ENCODE measurements at places on chromosomes 16 and 17.

- no peak for DNase-seq
Observed at GRCh38 chr17:21140911-21141310, 14.1 kb downstream of the DHRS7B start.

DNA sequence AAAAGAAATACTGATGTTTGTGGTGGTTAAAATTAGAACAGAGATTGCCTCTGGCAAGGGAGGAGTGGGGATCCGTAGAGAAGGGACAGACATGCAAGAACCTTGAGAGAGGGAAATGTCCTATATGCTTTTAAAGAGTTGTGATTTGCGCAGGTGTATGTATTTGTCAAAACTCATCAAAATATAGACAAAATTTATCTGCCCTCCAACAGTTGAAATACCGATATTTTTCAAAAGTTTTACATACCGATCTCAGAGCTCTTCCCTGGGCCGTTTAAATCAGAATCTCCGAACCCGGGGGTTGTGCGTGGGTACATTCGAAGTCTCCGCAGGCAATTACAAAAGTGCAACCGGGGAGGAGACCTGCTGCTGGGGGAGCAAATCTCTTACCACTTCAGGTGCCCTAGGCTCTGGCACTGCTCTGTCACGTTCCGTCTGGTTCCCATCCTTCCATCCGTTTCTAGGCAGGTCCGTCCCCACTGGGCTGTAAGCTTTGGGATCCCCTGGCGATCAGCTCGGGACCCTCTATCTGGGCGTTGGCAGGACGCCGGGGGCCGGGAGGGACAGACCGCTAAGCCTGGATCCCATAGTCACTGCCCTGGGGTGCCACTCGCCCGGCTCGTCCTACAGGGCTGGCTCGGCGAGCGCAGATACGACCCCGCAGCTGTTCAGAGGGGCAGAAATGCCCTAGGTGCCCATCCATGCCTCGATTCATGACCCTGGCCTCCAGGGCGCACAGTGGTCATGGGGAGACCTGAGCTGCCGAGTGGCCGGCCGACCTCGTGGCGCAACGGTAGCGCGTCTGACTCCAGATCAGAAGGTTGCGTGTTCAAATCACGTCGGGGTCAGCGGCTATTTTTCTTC is 4.2 kb downstream of the BORCS6 start:
- DNase-seq: peak; percentile 88

GRCh38 chr17:15456972-15457722 is 10.3 kb downstream of the CDRT4 start:
- no peak for DNase-seq

DNA sequence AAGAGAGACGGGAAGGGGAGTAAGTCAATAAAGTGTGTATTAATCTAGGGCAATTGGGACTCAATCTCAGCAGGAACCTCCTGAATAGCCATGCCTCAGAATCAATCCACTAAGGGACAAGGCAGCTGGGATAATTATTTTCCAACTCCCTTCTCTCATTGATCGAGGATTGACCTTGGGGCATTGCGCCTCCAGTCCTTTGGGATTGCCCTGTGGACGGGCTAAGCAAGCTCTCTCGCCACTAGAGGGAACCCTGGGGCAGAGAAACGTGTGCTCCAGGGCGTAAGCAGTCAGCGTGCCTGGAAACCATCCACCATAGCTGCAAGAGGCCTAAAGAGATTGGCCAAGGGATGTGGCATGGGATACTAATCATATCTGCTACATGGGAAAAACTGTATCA is 53.9 kb upstream of the ERCC4 start:
- DNase-seq: peak; percentile 26

DNA sequence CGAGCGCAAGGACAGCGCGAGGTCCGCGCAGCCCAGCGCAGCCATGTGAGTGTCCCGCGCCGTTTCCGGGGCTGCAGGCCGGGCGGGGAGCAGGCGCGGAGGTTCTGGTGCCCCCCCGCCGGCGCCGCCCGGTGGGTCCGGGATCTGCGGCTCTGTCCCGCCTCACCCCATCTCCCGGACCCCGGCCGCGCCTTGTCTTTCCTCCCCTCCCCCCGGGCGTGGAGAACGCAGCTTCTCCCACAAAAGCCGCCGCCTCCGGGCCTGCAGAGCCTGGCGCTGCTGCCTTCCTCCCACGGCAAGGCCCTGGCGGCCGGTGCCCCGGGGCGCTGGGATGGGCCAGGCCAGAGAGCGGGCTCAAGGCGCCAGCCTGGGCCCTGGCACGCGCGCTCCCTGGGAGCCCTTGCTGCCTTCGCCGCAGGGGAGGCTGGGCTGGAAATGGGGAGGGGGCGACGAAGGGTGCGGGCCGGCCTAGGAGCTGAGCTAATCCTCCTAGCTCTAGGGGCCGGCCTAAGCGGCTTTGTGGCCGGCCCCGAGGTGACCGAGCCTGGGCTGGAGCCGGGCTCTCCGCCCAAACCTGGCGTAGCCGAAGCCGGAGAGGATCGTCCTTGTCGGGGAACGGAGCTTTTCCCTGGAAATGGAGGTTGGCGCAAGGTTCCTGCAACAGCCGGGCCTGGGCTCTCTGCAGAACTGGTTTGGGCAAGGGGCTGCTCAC is 397 bp downstream of the RIPOR1 start:
- DNase-seq: peak; percentile 80

DNA sequence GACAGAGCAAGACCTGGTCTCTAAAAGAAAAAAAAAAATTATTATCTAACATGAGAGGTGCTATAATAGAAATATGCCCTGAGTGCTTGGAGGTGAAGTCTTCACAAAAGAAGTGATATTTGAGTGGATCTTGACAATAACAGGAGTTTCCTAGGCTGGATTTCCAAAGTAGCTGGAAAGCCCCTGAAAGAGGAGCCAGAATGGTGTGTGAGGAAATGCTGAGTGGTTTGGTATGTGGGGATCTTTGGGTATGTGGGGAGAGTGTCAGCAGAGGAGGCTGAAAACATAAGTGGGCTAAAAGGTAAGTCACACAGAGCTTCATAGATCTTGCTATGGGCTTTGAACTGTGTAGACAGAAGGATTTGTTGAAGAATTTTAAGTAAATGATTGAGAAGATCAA is 100.1 kb downstream of the YPEL2 start:
- DNase-seq: no peak

DNA sequence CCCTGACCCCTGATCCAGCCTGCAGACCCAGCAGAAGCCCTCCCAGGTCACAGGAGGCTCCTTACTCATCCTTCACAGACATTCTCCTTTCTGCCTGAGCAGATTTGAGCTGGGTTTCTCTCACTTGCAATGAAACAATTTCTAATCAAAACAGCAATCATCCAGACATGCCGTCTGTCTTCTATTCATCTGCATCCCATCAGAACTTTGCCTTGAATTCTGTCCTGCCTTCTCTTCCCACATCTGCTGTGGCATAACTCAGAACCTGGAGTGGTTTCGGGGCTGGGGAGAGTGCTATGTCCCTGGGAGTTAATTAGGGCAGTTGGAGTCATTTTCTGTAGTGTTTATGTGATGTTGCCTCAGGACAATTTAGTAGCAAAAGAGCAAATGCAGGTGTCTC is 278.6 kb downstream of the CBLN1 start:
- no peak for DNase-seq

GRCh38 chr17:50517011-50517410 is 8.8 kb downstream of the MYCBPAP start:
- no peak for DNase-seq

- DNase-seq: peak; percentile 79
Observed at GRCh38 chr17:38444151-38444550, 15.9 kb downstream of the ARHGAP23 start.

DNA sequence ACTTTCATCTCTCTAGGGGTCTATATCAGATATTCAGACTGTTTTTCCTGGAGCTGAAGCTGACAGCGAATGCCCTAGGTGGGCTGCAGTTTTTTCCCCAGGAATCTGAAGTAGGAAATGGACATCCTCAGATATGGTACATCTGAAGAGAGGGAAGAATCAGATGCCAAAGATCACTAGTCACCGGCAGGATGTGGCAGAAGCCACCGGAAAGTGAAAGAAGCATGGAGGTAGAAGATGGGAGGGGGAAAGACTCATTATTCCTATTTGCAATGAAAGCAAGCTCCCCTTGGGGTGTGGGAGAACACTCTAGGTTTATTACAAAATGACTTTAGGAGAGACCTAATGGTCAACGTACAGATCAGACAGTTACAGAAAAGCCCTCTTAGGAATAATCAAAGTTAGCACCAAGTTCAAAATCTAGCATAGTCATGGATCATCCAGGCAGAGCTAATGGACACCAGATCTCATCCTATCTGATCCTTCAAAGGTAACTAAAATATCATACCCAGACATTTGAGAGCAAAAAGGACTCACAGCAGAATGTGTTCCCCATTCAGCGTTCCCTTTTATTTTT is 110.7 kb downstream of the HS3ST3A1 start:
- DNase-seq: no peak

Data from NCI-H1417 (cell line).